Chondrocyte (in vitro differentiated cells): ENCODE measurements at places on chromosomes 3 and 15. TPM values are rescaled to one million over a fixed set of nuclear protein-coding genes. Genes with fewer than 3 reads are reported as not detected.

- no peak for DNase-seq
Observed at GRCh38 chr15:31325595-31326155, 960 bp upstream of the KLF13 start.

GRCh38 chr15:65201918-65202317 lies 9.4 kb downstream of the CILP start:
- no peak for DNase-seq

The CASR gene
- not detected in 3 replicates for total RNA-seq

GRCh38 chr3:8201886-8202285 lies 299.7 kb upstream of the LMCD1 start:
- no peak for DNase-seq

The PCSK6 gene
- 0.40 to 2.0 TPM (median 1.4 TPM) in 3 replicates for total RNA-seq

The SPINT1 gene
- 0.87 to 2.0 TPM (median 0.87 TPM) in 3 replicates for total RNA-seq

The SLC9C1 gene
- total RNA-seq = 0.07 TPM in 1 of 3 replicates, not detected in the others

GRCh38 chr15:37134699-37135131 lies 34.4 kb upstream of the MEIS2 start:
- no peak for DNase-seq

GRCh38 chr3:39934696-39935095 lies 125.3 kb downstream of the MYRIP start:
- no peak for DNase-seq

GRCh38 chr3:114775395-114775794 lies 371.7 kb downstream of the ZBTB20 start:
- DNase-seq = no peak

DNA sequence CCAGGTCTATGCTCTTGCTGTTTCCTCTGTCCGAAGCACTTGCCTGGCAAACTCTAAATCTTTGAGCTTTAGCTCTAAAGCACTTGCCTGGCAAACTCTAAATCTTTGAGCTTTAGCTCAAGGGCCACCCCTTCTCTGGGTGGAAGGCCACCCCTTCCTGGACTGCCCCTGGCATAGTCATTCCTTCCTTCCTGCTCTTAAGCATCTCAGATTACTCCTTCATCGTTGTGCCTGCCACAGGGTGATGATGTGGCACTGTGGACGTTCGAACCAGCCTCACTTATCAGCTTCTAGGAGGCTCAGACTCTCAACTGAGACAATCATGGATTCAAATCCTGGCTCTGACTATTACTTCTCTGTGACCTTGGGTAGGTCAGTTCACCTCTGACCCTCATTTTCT lies 10.5 kb upstream of the CRABP1 start:
- no peak for DNase-seq

DNA sequence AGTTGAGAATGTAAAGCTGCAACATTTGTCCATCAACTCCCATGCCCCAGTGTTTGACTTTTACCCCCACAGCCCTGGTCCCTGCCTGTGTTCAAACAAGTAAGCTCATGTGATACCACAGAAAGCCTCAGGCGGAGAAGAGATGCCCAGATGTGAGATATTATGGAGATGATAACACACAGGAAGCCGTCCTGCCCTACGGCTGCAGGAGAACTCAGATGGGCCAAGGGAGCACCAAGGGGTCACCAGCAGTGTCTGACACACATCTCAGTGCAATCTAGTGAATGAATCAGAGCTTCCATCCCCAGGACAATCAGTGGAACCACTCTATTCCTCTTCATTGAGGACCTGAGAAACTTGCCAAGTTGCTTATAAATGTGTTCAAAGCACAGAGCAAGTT lies 14.0 kb upstream of the SPINK8 start:
- DNase-seq = no peak

GRCh38 chr15:67901922-67902321 lies 62.1 kb upstream of the RNU6-1 start:
- no peak for DNase-seq

DNA sequence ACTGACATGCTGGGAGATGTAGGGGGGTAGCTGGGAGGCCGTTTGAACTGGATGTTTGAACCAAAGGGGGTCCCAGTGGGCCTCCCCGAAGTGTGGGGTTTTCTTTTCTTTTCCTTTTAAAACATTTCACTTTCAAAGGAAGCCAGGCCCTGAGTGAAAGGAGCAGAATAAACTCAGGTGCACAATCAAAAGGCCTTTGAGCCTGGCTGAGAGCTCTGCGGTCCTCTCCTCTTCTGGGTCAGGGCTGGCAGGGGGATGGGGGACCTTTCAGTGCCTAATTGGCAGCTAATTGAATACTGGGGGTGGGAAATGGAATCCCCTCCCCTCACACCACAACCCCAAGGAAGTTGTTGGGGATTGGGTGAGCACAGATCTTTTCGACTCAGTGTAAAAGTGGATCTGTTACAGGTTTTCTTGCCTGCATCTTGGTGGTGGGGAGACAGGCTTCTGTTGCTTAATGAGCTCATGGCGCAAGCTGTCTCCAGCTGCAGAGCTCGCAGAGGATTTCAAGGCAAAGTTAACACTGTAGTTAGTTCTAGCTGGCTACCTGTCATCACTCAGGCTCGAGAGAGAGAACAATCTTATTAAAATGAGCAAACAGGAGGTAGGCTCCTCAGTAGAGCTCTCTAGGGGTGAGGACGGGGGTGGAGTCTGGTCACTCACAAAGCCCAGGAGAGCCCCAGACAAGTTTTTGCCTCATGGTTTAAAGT lies 132.6 kb downstream of the RAB11A start:
- no peak for DNase-seq

DNA sequence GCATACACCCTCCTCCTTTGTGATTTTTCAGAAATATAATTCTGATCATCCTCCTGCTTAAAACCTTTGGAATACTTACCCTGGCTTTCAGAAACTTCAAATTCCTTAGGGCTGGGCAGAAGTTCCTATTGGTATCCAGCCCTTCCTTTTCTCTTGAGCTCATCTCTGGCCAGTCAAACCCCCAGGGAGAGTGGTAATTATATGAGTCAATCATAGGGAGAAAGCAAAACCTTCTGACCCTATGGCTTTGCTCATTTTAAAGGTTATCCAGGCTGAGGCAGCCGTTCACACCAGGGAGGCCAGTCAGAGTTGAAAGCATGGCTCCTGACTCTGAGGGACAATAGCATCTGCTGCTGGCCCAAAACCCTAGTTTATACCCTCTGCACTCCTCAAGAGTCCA lies 23.9 kb upstream of the CTNNB1 start:
- no peak for DNase-seq
